SK-N-SH (cell line): ENCODE measurements at places on chromosomes 11 and 22.

- peak; percentile 42 for DNase-seq
Measured at GRCh38 chr11:111429066-111429506, 50.0 kb upstream of the POU2AF1 start.

DNA sequence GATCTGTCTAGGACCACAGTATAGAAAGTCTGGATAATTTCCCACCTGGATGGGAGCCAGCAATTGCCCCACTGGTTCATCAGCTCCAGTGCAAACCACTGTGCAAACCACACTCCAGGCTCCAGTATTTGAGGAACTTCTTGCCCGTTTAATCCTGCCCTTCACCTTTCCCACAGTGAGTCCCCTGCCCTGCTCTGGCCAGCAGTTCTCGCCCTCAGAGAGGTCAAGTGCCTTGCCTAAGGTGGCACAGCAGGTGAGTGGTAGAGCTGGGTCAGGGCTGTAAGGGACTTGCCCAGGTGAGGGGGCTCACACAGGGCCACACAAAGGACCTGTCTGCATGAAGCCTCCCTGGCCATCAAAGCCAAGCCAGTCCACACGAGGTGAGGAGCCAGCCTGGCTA is 24.1 kb downstream of the MS4A10 start:
- no peak for DNase-seq

DNA sequence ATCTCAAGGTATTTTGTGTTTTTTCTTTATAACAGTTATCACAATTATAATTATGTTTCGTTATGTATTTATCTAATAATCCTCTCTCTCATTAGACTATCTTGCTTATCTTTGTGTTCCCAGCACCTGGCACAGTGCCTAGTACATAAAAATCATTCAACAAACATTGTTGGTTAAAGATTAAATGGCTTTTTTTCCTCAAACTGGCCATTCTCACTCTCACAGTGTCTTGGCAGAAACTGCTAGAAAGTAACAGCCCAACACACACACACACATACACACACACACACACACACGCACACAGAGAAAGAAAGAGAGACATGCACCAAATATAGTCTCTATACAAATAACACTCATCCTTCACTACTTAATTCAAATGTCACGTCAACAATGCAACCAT is 36.8 kb downstream of the OR10A6 start:
- no peak for DNase-seq

- no peak for DNase-seq
Measured at GRCh38 chr11:15613251-15613650, 498.5 kb downstream of the INSC start.

GRCh38 chr22:39622881-39623367 is 52.4 kb downstream of the CACNA1I start:
- peak; percentile 59 for DNase-seq

DNA sequence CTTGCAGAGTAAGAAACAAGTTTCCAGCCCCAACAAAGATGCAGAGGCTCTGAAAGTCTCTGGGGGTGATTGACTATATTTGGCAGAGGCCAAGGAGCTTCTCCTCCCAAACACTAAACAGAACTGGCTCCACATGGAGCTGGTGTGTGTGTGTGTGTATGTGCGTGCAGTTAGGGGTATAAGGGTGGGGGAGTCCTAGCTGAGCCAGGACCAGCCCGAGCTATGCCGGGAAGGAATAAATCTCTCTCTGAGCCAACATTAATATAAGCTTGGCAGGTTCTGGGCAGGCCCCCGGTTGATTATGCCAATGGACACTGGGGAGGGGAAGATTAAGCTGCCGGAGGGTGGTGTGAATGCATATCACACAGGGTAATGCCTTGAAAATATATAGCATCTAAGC is 324.2 kb downstream of the MIAT start:
- peak; percentile 15 for DNase-seq

GRCh38 chr22:41308544-41308947 is 7.2 kb downstream of the ZC3H7B start:
- no peak for DNase-seq

DNA sequence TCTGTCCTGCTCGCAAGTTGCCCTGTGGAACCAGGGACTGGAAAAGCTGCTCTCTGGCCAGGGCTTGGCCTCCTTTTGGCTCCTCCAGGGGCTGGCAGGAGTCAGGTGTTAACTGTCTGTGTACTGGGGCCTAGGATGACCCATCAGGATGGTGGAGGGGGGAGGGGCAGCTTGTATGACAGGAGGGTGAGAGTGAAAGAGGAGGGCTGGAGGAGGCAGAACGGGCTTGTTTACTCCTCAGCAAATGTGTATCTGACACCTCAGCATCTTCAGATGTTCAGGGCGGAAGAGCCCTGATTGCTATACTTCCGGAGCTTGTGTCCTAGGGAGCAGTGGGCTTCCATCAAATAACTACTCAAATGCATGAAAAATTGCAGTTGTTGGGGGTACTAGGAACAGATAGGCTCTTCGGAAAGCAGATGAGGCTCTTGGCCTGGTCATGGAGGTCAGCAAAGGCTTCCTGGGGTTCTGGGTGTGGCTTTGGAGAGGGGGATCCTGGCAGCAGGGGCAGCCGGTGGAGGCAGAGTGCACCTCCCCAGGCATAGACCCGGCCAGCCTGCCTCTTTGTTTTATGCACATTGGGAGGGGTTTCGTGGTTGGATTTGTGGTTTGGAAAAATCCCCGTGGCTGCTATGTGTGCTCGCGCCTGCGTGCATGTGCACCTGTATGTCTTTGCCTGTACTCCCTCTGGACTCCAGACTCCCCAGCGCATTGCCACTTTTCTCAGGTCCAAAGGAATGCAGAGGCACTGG is 31.2 kb downstream of the CD82 start:
- no peak for DNase-seq

DNA sequence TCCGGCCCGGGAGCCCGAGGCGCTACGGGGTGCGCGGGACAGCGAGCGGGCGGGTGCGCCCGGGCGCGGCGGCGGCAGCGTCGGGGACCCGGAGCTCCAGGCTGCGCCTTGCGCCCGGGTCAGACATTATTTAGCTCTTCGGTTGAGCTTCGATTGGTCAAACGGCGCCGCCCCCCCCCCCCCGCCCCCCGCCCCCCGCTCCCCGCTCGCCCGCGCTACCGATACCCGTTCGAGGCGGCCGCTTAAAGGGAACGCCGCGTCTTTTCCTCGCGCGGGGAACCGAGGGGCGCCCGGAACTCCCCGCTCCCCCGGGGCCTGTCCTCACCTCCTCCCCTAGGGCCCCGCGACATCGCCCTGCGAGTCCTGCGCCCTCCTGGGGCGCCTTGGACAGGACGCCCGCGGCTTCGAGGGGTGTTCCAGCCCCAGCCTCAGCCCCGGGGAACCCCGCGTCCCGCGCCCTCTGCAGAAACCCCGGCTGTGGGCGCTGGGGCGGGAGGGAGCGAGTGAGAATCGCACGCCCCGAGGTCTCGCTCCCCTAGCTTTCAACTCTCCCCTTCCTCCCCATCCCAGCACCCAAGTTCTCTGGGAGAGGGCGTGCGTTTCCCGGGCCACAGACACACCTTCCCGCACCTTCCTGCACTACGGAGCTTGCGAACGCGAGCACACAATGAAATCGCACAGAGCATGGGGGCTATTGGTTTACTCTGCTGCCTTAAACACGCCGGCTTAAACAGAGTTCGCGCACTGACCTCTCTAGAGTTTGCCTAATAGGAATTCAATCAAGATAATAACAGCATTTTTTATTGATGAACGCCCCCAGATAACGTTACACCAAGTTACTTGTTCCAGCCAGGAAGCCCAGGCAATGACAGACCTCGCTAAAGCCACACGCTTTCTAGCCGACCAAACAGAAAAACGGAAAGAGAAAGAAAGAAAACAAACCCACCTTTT is at the start of gene BDNF:
Gene BDNF (minus strand): TSS at position 105 of the 951 bp plus-strand sequence. CDS start 41,891 bp downstream, outside the sequence.
- peak; percentile 68 for DNase-seq

GRCh38 chr11:123429336-123429735 is 733 bp upstream of the GRAMD1B start:
- no peak for DNase-seq
